ENCODE measurements at places on chromosomes 11 and 22.

DNA sequence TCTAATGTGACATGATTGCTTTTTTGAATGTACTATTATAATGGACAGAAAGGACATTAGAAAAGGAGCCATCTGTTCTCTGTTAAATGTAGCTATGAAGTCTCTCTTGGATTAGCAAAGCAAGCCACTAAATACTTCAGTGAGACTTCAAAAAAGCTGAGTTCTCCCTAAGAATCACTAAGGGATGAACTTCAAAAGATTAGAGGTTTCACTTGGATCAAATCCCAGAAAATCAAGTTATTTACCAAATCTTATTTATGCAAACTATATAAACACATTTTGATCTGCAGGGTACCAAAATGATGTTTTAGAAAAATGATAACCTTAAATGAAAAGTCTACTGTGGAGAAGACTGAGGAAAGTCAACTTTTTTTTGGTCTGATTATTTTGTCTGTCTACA is 82.1 kb upstream of the MTMR2 start:
- no peak for DNase-seq

DNA sequence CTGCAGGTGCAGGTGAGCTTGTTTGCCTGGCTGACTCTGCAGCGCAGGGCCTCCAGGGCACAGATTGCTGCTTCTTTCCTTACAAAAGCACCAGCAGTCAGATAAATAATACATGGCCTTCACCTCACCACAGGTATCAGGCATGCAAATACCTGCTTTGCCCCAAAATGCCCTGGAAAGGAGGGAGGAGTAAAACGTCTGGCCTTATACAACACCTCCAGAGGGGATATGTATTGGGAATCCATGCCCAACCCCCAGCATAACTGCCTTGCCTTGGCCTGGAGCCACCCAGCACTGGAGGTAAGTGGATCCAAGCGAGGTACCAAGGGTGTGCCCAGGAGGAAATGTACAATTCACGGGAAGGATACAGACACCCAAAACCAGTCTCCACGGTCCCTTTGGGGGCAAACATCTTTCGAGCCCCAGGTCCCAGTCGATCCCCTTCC is 860 bp downstream of the TMEM184B start:
- DNase-seq = peak; percentile 54

DNA sequence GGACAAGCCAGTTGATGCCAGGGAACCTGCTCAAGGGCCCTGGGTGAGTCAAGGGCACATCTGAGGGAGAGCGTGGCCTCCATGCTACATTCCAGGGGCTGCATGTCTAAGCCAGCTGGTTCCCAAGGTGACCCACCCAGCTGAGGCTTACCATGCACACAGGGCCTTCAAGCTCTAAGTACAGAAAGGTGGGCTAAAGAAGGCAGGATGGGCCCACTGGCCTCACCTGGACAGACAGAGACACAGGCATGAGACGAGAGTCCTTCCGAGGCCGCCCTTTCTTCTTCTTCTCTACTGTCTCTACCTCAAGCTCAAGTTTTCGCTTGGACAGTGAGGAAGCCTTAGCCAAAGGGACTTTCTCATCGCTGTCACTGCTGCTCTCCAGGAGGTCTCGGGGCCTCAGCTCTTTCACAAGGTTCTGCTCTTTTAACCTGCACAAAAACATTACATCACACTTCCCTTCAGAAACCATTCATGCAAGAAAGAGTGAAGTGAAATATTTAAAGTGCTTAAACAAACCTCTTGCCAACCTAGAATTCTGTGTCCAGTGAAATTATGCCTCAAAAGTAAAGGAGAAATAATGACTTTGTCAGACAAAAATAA is 69.9 kb downstream of the HIRA start:
- DNase-seq = no peak

- DNase-seq = no peak
Measured at GRCh38 chr11:17600316-17601255, 53.5 kb downstream of the OTOG start.

DNA sequence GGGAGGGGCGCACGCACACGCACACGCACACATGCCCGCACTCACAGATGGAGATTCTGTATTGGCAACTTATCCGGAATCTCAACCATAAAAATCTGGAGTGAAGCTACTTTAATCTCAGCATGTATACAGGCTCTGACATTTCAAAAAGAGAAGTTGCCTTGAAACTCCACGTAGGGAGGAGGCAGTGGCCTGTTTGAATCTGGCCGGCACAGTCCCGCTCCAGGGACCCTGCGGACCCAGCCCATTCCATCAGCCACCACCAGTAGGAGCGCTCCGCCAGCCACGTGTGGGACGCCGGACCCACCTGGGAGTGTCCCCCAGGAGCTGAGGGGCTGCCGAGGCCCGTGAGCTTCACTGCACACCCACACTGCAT is 1.9 kb upstream of the SYT8 start:
- DNase-seq = no peak

DNA sequence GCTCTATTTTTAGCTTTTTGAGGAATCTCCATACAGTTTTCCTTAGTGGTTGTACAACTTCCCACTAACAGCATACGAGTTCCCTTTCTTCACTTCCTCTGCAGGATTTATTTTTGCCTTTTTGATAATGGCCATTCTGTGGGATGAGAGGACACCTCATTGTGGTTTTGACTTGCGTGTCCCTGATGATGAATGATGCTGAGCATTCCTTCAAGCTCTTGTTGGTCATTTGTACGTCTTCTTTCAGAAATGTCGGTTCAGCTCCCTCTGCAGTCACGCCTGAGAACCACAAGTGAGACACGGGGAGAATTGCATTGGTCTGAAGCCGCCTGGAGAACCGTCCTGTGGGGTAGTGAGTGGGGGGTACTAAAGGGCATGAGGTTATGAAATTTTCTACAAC is 2.0 kb upstream of the KRTAP5-10 start:
- peak; percentile 12 for DNase-seq

- no peak for DNase-seq
Measured at GRCh38 chr11:36631774-36632173, 33.7 kb upstream of the RAG2 start.

- DNase-seq = no peak
Measured at GRCh38 chr22:36790648-36791047, 14.7 kb upstream of the IFT27 start.

DNA sequence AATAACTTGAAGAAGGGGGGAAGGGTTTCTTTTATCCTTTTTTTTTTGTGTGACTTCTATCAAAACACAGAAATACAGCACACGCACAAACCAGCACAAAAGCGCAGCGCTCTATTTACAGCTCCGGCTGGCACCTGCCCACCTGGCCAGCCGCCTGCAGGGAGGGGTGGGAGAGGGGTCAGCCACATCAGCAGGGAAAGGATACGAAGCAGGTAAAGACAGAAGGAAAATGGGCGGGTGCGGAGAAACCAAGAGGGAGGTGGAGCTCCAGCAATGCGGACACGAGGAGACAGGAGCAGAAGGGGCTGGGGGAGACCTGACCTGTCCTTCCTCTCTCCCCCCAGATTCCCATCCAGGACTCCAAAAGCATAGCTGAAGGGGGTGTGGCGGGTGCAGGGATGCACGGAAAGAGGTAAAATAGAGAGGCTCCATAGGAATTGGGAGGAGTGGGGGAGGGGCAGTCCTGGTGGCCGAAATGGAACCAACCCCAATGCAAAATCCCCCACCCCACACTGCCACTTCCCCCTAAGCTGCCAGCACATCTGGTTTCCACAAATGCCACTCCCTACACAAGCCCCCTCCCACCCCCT is 14.1 kb downstream of the CXCR5 start:
- no peak for DNase-seq

DNA sequence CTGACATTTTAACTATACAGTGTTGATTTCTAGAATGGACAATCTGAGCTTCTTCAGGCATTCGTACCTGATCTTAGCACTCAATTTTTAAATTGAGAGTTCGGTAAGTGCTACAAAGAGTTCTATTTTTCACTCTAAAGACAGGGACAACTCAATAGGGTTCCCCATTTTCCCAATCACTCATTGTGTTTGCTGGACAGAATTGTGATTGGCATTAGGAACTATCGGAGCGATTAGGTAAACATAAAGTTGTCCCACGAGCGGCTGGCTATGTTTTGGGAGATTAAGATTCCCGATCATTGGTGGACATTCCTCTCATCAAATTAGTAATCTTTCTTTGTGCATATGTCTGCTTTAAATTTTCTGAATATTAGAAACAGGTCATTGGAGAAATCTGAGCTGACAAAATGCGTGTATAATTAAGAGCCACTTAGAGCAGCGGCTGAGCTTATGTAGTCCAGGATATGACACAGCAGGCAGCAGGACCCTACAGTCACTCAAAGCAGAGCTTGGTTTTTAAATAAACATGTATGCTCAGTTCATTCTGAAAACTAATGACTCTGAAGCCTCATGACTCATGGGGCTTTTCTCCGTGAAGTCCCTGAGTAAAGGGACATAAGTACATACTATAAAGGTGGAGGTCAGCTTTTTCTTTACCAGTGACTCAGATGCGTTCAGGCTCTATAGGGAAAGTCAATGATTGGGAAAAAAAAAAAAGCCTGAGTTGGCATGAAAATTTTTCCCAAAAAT is 109.4 kb downstream of the GRIA4 start:
- peak; percentile 74 for DNase-seq

DNA sequence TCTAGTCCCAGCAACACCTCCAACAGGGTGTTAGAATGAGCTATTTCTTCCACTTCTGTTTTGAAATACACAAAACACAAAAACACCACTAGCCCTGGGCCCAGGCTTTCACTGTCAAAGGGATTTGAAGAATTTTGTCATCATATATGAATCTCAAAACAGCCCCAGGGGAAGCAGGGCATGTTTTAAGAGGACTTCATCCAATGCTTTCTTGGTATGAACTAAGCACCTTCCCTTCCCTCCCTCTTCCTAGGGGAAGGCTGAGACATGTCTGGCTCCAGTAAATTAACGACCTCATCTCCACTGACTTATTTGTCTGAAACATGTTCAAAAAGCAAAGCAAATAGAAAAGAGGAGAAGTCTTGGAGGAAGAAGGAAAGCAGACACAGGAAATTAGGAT is 75.7 kb upstream of the INCENP start:
- no peak for DNase-seq

GRCh38 chr11:1419811-1420210 is 30.1 kb downstream of the BRSK2 start:
- DNase-seq = no peak

DNA sequence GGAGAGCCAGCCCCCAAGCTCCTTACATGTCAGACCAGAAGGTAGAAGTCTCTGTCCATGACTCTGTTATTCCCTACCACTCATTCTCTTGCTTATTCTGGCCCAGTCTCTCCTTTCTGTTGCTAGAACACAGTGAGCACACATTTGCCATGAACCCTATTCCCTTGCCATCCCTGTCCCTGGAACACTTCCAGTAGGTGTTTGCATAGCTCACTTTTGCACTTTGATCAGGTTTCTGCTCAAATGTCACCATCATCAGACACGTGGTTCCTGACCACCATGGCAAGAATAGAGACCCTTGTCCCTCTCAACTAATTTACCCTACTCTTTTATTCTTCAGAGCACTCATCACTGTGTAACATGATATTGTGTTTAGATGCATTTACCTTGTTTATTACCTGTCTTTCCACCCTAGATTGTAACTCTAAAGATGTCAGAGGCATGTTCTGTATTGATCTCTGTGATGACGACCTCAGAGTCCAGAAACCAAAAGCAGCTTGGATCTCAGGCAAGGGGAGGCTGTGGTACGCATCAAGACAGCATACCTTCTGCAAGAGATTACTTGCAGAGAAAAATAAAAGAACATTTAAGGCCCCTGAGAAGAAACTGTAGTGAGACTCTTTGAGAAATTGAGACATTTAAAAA is 606.4 kb downstream of the OPCML start:
- DNase-seq = no peak

- DNase-seq = peak; percentile 72
Measured at GRCh38 chr11:40281052-40281580, 1178.3 kb downstream of the LRRC4C start.

GRCh38 chr11:102733232-102733875 is 8.6 kb upstream of the MMP8 start:
- DNase-seq = peak; percentile 10

DNA sequence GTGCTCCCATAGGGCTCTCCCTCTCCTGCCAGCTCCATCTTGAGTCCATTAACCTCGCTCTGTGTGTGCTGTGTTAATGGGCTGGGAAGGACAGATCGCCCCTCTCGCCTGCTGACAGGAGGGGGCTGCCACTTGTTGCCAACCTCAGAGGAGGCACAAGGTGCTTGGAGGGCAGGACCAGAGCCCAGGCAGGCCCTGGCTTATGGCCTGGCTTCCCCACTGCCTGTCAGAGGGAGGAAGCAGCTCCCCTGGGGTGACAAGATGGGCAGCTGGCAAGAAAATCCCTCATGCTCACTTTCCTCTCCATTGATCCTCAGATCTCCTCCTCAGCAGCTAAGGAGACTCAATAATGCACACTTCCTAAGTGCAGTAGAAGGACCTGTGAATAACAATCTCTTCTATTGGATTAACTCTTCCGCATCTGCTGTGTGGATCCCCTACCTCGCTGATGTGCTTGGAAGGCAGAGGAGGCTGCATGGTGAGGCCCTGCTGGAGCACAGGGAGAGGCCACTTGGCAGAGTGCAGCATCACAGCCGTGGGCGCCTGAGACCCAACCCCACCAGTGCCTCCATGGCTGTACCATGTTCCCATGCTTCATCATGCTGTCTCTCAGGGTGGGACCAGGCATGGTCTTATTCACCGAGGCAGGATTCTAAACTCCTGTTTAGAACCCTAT is 70.3 kb downstream of the TRIM29 start:
- DNase-seq = peak; percentile 23

GRCh38 chr22:31659246-31659645 is 2.8 kb downstream of the PISD start:
- DNase-seq = no peak

DNA sequence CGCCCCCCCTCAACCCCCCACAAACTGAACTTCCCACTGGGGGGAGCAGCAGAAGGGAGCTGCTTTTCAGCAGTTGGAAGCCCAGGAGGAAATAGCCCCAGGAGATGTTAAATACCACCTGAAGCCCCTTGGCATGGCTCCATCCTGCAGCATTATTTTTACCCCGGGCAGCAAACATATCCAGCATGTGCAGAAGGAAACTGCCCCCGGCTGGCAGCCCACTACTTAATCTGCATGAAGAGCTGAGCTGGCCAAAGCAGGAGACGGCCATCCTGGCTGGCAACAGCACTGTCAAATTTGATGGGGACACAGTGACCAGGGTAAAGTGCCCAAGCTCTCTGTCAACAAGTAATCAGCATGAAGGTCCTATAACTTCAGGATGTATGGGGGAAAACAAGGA is 32.0 kb downstream of the BUD13 start:
- DNase-seq = no peak

DNA sequence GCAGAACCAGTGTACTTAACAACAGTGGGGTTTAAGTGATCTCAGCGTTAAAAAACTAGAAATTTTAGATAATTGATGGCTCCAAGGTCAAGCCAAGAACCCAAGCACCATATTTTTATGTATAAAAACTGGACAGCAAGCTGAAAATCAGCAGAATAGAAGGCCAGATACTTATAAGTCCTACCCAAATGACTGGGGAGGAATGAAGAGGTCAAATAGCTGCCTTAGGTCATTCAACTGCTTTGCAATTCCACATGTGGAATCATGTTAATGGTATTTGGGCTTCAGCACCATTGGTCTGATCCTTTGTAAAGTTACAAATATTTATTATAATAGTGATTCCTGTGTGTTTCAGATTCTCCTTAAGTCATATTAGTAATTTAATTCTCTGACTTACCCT is 108.4 kb downstream of the FAT3 start:
- DNase-seq = no peak

GRCh38 chr11:15883455-15883920 is 472.9 kb downstream of the SOX6 start:
- no peak for DNase-seq

All from NCI-H1092 treated with DMSO at 0.1 percent for 48 hours (cell line).